Stimulated activated CD8-positive, alpha-beta memory T cell treated with anti-CD3 and anti-CD28 coated beads, Interleukin-4, amount 100 ng/mL, for 1 hour (primary cell): ENCODE measurements at places on chromosomes 5 and 9.

- DNase-seq, result no peak
Measured at GRCh38 chr5:13572163-13572562, 372.3 kb downstream of the DNAH5 start.

GRCh38 chr5:114953565-114953964, 216.1 kb downstream of the TRIM36 start:
- DNase-seq, result no peak

DNA sequence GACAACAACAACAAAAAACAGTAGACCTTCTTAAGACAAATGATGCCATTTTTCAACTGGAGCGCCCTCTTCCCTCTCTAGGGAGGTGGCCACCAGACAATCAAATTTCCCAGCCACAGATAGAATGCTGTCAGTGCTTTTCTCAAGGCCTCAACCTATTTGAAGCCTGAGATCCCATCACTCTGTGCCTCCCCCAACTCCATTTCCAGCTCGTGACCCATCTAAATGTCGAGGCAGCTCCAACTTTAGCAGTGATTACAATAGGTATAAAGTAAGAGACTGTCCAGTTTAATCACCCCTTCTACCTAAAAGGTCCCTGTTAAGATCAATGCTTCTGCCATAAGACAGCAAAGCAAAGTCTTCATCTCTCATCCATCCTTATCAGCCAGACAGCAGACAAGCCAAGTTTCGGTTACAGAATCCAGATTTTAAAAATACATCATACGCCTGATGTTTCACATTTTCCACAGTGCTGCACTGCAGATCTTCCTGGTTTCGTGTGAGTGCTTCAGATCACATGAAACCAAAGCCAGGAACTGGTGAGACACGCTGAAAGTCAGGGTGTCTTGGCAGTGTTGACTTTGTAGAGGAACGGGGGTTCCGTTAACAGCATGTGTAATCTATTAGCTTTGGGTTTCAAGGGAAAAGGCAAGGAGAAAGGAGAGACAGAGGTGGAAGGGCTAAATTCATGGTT, 447.8 kb downstream of the ENC1 start:
- no peak for DNase-seq

DNA sequence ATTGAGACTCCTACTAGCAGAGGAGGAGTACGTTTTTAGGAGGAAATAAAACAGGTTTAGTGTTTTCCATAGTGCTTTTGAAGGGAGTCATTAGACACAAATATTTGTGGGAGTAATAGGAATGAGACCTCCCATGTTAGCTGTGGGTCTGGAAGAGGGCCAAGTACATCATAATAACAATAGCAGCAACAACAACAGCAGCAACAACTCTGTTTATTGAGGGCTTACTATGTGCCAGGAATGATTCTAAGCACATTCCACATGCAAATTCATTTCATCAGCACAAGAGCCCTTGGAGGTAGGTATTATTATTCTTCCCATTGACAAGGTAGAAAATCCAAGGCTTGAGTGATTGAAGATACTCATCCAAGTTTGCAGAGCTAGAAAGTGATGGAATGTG, 384.2 kb upstream of the RPS23 start:
- no peak for DNase-seq

DNA sequence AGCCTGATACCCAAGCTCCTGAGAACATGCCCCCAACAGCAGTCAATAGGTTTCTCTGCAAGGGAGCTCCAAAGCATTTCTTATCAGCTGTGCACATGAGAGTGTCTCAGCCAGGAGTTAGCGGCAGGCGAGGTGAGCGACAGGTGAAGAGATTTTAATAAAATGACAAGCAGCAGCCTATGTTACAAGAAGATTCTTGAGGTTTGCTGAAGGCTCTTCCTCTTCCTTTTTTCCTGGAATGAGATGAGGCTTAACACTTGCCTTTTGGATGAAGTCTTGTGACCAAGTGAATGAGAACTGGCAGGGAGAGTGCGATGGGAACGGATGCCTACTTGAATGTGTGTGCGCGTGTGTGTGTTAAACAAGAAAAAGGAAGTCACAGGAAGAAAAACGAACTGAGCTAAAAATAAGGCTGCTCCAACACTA, 76.1 kb downstream of the SHB start:
- DNase-seq, result no peak

DNA sequence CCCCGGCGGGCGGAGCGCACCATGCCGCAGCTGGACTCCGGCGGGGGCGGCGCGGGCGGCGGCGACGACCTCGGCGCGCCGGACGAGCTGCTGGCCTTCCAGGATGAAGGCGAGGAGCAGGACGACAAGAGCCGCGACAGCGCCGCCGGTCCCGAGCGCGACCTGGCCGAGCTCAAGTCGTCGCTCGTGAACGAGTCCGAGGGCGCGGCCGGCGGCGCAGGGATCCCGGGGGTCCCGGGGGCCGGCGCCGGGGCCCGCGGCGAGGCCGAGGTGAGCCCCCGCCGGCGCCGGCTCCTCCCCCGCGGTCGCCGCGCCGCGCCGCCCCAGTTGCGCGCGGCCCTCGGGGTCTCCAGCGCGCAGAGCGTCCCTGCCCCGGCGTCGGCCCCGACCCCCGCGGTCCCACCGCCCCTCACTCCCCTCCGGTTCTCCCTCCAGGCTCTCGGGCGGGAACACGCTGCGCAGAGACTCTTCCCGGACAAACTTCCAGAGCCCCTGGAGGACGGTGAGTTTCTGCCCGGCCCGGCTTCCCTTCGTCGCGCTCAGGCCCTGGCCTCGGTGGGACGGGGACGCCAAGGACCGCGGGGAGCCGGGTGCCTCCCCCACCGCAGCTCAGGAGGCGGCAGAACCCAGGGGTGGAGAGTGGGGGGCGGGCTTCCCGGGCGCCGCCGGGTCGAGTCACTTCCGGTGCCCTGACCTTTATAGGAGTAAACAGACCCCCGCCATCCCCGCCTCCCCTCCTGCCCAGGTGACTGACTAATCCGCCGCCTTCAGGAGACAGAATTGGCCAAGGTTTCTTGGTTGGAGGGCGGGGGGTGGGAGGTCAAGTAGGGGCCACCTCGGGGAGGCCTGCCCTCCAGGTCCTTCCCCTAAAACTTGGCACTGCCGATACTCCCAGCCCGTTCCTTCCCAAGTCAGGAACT, 665 bp downstream of the TCF7 start:
- peak; percentile 62 for DNase-seq

GRCh38 chr5:12902611-12903010, 998.4 kb upstream of the CTNND2 start:
- no peak for DNase-seq

DNA sequence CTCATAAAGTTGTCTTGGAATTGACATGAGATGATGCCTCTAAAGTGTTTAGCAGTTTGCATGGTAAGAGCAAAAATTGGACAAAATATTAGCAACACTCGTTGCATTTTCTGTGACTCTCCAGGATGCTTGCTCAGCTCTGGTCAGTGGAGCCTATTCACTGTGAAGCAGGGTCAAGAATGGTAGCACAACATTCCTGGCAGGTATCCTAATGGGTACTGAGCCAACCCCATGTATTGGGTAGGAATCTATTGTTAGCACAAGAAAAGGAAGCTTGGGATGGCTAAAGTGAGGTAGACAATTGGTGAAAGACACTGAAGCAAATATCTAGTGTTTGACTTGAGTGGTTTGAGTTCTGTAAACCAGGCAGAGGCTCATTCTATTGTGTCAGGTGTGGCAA, 10.4 kb upstream of the ACTBL2 start:
- no peak for DNase-seq

- no peak for DNase-seq
Measured at GRCh38 chr9:135524130-135524861, 3.1 kb downstream of the LCN1 start.

DNA sequence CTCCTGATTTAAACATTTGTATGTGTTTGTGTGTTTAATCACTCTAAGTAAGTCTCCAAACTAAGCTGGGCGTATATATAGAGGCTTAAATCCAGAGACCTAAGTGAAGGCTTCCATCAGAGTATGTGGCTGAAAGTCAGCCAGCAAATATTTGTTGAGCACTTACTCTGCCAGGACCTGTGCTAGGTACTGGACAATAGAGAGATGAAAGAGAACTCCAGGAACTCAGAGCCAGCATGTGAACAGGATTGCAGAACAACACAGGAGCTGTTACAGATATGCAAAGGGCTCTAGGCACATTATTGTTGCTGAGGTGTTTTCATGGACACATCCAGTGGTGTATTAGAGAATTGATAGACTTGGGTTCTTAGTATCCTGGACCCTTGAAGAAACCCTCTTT, 4.7 kb upstream of the BNIP1 start:
- no peak for DNase-seq

- no peak for DNase-seq
Measured at GRCh38 chr5:30581198-30581935, 612.1 kb upstream of the CDH6 start.

- DNase-seq, result no peak
Measured at GRCh38 chr9:87120610-87121009, 173.3 kb upstream of the GAS1 start.

- DNase-seq, result no peak
Measured at GRCh38 chr5:108334225-108334624, 47.7 kb downstream of the FBXL17 start.

GRCh38 chr9:76516350-76516749, 57.4 kb downstream of the GCNT1 start:
- no peak for DNase-seq

GRCh38 chr5:154228696-154229095, 38.2 kb downstream of the GALNT10 start:
- DNase-seq, result no peak

DNA sequence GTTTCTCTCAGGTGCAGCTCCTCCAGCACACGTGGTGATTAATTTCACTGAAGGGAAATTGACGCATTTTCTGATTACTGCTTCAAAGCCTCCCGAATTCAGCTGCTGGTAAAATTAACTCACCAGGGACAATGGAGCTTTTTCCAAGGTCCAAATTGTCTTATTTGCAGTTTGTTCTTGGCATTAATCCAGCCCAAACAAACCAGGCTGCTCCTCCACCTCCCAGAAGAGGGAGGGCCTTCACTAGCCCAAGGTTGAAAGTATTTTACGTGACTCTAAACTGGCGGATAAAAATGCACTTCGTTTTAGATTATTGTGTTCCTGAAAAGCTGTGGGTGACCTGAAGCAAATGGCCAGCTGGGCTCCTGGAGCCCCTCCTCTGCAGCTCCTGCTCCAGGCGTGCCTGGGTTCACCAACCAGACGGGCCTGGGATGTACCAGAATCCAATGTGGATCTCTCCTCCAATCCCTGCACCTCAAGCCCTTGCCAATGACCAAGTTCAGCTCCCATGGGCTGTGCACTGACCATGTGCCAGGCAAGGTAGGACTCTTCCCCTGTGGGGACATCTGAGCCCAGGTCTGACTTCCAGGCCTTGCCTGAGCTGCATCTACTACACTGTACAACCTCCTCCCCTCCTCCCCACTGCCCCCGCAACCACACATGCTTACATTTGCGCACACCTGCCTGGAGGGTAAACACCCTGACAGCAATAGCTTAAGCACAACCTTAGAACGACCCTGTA, 193.4 kb downstream of the CDK5RAP2 start:
- DNase-seq, result no peak

DNA sequence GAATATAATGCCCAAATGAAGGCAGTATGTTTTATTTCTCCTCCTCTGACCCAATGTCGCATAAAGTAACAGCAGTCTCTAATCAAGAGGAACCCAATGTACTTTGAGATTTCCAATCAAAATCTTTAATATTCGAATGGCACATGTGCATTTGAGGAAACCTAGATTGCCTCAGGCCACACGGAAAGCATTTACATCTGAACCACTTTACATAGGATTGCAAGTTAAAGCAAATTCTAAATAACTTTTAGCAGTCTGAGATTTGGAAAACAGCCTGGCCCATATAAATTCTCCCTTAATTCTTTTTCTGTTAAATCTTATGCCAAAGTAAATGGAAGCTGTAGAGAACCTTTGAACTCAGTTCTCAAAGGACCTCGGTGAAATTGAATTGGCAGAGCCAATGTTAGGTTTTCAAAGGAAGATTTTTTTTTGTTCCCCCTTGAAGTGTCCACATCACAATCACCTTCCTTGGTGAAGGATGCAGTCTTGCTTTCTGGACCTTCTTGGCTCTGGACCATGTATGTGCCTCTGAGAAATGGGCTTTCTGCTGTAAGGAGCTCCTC, 57.3 kb downstream of the SNCAIP start:
- no peak for DNase-seq

- DNase-seq, result no peak
Measured at GRCh38 chr9:120935383-120935857, 8.8 kb upstream of the TRAF1 start.

DNA sequence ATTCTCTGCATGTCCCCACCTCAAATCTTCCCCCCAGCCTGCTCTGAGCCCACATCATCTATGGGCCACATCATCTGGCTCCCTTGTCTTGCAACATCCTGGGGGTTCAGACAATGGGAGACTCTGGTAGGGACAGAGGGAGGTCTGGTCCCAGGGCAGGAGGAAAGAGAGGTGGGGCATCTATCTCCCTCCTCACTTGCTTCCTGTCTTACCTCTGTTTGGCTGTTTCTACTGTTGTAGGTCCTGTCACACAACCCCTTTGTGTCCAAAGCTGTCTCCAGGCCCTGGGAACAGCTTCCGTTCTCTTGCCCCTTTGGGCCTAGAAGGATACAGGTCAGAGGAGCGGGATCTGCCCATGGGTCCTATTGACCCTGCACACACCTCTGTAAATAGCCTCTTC, 227.2 kb downstream of the NSG2 start:
- DNase-seq, result no peak

GRCh38 chr5:65823845-65824445, 101.9 kb downstream of the NLN start:
- DNase-seq, result no peak

DNA sequence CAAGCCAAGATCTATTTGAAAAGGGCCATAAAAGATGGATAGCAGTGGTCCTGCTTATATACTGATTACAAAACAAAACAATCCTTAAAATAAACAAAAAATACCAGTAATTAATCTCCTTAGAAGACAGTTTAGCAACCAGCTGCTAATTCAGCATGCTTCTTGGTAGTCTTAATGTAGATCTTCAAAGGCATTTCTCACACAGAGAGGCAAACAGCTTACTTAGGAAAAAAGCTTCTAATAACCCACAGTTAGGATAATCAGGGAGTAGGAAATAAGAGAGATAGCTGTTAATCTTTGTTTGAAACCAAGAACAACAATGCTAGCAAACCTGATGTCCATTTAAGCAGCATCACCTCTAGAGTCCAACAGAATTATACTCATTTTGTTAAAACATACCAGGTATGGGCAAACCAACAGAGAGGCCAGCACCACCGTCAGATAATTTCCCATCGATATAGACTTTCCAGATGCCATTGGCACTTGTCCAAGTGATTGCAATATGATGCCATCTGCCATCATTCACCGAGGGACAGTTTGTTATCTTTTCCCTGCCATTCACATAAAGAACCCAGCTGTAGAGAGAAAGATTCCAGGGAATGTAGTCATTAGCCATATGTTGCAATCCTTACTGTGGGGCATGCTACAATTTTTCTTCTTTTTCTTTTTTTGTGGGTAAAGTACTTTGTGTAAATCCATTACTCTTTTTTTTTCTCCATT, 105.6 kb upstream of the TXNDC8 start:
- no peak for DNase-seq

GRCh38 chr5:51383131-51384121, at the start of gene ISL1:
Gene ISL1 (plus strand): TSS chr5:51383448. CDS start chr5:51383672, 224 bp downstream.
- no peak for DNase-seq

DNA sequence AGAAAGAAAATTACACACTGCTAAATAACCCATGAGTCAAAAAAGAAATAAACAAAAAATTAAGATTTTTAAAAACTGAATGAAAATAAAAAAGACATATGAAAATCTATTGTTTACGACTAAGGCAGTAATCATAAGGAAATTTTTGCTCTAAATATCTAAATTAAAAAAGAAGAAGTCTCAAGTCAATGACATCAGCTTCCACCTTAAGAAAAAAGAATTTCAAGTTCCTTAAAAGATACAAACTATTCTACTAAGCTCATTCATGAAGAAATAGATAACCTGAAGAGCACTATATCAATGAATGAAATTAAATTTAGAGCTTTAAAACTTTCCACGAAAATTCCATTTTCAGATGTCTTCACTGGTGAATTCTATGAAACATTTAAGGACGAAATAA, 15.7 kb upstream of the STARD4 start:
- DNase-seq, result no peak
